Lung (tissue), 17 donors: ENCODE measurements at places on chromosomes 13 and 19. TPM values are rescaled to one million over a fixed set of nuclear protein-coding genes. Genes with fewer than 3 reads are reported as not detected.

- no peak overlapping the region for H3K27ac ChIP-seq
- no peaks in the 10 kb centered on the region for H3K27me3 ChIP-seq
- no peaks in the 10 kb centered on the region for H3K36me3 ChIP-seq
These were observed 17.2 kb downstream of the BRD4 start for GRCh38 chr19:15315101-15315500.

The RPL21 gene
- 796 TPM for total RNA-seq

- no peak for DNase-seq
- H3K27ac ChIP-seq, result no peak overlapping the region
- H3K4me1 ChIP-seq, result no peaks in the 10 kb centered on the region
- H3K36me3 ChIP-seq, result no peaks in the 10 kb centered on the region
- no peak overlapping the region for H3K4me3 ChIP-seq
- H3K27me3 ChIP-seq, result peaks cover 2% of the 10 kb centered on the region
These were observed 77.0 kb upstream of the PEG3 start for GRCh38 chr19:56917529-56917928.

DNA sequence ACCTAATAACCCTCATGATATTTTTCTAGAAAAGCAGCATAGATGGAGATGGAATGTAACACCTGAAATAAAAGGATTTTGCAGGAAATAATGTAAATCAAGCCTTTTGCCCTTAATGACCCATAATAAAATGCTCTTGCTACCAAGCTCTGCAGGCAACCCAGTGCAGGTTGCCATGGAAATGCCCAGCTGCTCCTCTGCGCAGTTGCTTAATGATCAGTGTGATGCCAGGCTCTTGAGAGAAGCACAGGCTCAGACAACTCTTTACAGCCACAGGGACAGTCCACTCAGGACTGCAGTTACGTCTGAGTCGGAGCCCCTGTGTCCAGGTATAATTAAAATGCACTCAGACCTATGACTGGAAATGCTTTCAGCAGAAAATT lies 165.5 kb downstream of the LACC1 start:
- no peak for DNase-seq
- no peaks in the 10 kb centered on the region for H3K36me3 ChIP-seq
- no peaks in the 10 kb centered on the region for H3K27me3 ChIP-seq
- no peaks in the 10 kb centered on the region for H3K4me1 ChIP-seq
- no peak overlapping the region for H3K4me3 ChIP-seq
- H3K27ac ChIP-seq, result no peak overlapping the region

- H3K27ac ChIP-seq, result no peak overlapping the region
- no peak for DNase-seq
- H3K27me3 ChIP-seq, result no peaks in the 10 kb centered on the region
- peaks cover 7% of the 10 kb centered on the region for H3K36me3 ChIP-seq
- no peak overlapping the region for H3K4me3 ChIP-seq
- H3K4me1 ChIP-seq, result peaks cover 26% of the 10 kb centered on the region
These were observed 14.3 kb upstream of the ILF3 start for GRCh38 chr19:10639836-10640235.
